ENCODE measurements at places on chromosomes 7 and 10.

GRCh38 chr7:121261207-121261884 lies 67.5 kb upstream of the WNT16 start:
- H3K27me3 ChIP-seq, result no peaks in the 10 kb centered on the region
- H3K4me1 ChIP-seq, result peaks cover 49% of the 10 kb centered on the region
- no peak for ATAC-seq
- H3K36me3 ChIP-seq, result peaks cover 51% of the 10 kb centered on the region
- H3K27ac ChIP-seq, result peak overlapping the region; percentile 65

GRCh38 chr7:76048668-76048988 lies 722 bp downstream of the MDH2 start:
- peak; percentile 46 for ATAC-seq
- peaks cover 34% of the 10 kb centered on the region for H3K36me3 ChIP-seq
- H3K27ac ChIP-seq, result peak overlapping the region; percentile 93

DNA sequence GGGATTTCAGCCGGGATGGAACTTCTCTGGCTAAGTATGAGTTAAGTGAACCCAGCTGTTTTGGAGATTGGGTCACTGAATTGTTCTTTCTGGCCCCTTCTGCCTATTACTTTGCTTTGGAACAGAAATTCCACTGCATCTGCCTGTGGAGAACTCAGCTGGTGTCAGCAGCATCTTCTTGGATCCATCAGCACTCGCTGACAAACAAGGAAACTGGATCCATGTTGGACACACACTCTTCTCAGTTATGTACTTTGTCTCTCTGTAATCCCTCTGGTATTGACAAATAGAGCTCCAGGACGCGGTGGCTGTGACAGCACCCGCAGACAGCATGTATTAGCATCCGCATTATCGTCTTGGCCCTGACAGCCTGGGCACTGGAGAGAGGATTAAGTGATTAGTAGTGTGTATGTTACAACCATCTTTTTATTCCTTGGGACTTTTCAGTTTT lies 73.0 kb upstream of the BMPER start:
- no peaks in the 10 kb centered on the region for H3K36me3 ChIP-seq
- H3K4me1 ChIP-seq, result no peaks in the 10 kb centered on the region
- ATAC-seq, result no peak
- H3K27me3 ChIP-seq, result no peaks in the 10 kb centered on the region
- H3K4me3 ChIP-seq, result no peak overlapping the region

- no peak overlapping the region for H3K4me3 ChIP-seq
- H3K27me3 ChIP-seq, result peaks cover 11% of the 10 kb centered on the region
- no peaks in the 10 kb centered on the region for H3K36me3 ChIP-seq
- no peaks in the 10 kb centered on the region for H3K4me1 ChIP-seq
- no peak overlapping the region for H3K27ac ChIP-seq
- ATAC-seq, result no peak
These were observed 62.0 kb downstream of the EPDR1 start for GRCh38 chr7:37982423-37982822.

- no peak overlapping the region for H3K27ac ChIP-seq
- no peaks in the 10 kb centered on the region for H3K27me3 ChIP-seq
- H3K4me3 ChIP-seq, result no peak overlapping the region
- no peaks in the 10 kb centered on the region for H3K36me3 ChIP-seq
- no peaks in the 10 kb centered on the region for H3K4me1 ChIP-seq
These were observed 185.8 kb upstream of the TMEM106B start for GRCh38 chr7:12025246-12025645.

DNA sequence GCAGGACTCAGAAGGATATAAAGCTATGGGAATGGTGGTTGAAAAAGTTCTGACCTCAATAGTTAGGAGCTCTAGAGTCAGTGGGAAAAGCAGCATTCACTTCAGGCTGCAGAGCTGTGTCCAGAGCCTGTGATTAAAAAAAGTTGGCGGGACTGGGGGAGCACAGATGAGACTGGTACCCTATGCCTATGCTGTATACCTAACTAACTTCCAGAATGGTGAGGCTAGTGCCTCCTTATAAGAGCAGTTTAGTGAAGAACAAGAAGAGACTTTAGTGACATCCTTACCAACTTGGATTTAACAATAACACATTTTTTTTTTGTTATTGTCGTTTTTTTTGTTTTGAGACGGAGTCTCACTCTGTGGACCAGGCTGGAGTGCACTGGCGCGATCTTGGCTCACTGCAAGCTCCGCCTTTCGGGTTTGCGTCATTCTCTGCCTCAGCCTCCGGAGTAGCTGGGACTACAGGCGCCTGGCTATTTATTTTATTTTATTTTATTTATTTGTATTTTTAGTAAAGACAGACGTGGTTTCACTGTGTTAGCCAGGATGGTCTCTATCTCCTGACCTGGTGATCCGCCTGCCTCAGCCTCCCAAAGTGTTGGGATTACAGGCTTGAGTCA lies 6.6 kb upstream of the ZNF282 start:
- H3K27me3 ChIP-seq, result no peaks in the 10 kb centered on the region
- peaks cover 11% of the 10 kb centered on the region for H3K4me1 ChIP-seq
- ATAC-seq, result no peak

GRCh38 chr7:93310346-93310745 lies 78.2 kb downstream of the VPS50 start:
- peaks cover 25% of the 10 kb centered on the region for H3K36me3 ChIP-seq
- H3K4me3 ChIP-seq, result no peak overlapping the region
- no peak overlapping the region for H3K27ac ChIP-seq
- no peak for ATAC-seq
- no peaks in the 10 kb centered on the region for H3K27me3 ChIP-seq

- peaks cover 23% of the 10 kb centered on the region for H3K27me3 ChIP-seq
- no peaks in the 10 kb centered on the region for H3K36me3 ChIP-seq
- H3K27ac ChIP-seq, result no peak overlapping the region
- ATAC-seq, result no peak
- no peak overlapping the region for H3K4me3 ChIP-seq
These were observed 253.7 kb upstream of the PITRM1 start for GRCh38 chr10:3426190-3426845.

All from stimulated activated memory B cell treated with anti-CD40 and anti-IgM and Interleukin-4, amounts not matched to agents 10 μg/mL and 1 μg/mL and 100 μg/mL, for 72 hours (primary cell).